ENCODE measurements at places on chromosomes 2 and 18.

DNA sequence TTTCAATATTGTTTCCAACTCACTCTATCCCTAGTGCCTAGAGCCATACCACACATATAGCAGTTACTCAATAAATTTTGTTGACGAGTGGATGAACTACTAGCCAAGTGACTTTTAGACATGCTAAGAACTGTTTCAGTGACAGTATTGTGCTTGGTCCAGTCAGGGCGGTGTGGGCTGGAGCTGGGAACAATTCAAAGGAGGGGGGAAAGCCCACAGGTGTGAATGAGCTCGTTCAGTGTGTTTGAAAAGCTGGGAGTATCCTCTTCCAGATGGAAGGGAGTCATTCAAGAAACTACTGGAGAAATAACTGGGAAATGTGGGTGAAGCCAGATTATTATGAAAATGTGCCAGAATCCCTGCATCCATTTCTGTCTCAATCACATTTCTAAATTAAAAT is 1.7 kb upstream of the SERPINE2 start:
- no peak for DNase-seq

DNA sequence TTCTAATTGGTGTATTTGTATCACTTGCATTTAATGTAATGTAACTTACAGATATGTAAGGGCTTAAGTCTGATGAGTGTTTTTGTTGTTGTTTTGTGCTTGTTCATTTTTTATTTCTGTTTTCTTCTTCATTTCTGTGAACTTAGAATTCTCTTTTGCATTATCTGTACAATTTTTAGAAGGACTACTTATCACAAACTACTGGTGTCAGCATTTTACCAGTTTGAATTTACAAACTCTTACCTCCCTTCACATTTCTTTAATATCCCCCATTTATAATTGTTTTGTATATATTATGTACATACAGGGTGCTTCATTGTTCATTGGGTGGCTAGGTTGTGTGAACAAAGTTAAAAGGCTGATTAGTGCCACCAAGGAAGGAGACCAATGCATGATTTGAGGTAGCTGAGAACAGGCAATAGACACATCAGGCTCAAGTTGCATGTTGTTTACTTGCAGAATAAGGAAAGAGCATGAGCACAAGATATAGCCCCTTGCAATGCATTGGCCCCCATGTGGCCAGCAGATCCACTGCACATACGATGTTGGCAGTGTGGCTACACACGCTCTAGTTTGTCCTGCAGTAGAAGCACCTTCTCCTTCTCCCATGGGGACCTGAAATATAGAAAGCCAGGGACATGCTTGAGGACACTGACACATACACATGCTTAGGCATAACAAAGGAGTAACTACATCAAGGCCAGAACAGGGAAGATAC is 198.2 kb downstream of the CD8B2 start:
- DNase-seq: no peak

DNA sequence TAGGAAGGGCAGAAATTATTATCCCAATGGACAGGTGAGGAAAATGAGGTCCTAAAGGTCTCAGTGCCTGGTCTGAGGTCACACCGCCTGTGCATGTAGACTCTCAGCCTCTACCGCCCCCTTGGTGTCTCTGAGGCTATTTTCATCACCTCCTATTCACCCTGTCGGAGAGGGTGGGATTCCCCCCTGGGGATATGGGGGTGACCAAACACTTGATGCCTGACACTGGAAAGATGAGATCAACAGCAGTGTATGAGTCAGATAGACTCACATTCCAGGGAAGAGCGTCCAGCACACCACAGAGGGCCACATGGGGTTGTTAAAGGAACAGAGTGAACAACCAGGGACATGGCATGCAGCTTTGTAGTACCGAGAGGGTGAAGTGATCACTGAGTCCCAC is 199.7 kb downstream of the SMAD2 start:
- DNase-seq: peak; percentile 33

- no peak for DNase-seq
These were observed 436.9 kb downstream of the METTL4 start for GRCh38 chr18:2134364-2134763.

GRCh38 chr18:26547646-26548414 is 523 bp downstream of the KCTD1 start:
- DNase-seq: no peak

DNA sequence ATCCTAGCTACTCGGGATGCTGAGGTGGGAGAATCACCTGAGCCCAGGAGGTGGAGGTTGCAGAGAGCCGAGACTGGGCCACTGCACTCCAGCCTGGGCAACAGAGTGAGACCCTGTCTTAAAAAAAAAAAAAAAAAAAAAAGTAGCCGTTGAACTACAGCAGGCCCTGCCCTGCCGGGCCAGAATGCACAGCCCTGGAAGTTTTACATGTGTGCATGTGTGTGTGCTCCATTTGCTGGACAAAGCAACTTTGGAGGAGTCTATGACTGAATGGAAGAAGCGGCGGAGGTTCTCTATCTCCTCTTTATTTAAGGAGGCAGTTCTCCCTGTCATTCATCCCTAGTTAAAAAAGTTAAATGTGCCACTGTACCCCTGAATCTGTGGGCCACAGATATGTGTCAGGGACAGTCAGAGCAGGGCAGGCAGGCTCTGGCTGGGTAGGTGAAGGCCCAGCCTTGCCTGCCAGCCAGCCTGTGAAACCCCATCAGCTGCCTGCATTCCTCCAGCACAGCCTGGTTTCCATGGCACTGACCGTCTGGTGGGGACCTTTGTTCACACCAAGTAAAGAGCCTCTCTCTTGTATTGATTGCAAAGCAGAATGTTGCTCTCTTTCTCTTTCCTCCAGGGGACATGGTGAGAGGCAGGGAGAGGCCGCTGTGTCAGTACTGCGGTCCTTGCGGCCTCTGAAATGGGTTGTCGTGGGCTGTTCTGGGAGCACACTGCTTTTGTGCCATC is 10.9 kb downstream of the LIPG start:
- DNase-seq: no peak

GRCh38 chr18:57841568-57841967 is 38.5 kb upstream of the ATP8B1 start:
- DNase-seq: no peak

DNA sequence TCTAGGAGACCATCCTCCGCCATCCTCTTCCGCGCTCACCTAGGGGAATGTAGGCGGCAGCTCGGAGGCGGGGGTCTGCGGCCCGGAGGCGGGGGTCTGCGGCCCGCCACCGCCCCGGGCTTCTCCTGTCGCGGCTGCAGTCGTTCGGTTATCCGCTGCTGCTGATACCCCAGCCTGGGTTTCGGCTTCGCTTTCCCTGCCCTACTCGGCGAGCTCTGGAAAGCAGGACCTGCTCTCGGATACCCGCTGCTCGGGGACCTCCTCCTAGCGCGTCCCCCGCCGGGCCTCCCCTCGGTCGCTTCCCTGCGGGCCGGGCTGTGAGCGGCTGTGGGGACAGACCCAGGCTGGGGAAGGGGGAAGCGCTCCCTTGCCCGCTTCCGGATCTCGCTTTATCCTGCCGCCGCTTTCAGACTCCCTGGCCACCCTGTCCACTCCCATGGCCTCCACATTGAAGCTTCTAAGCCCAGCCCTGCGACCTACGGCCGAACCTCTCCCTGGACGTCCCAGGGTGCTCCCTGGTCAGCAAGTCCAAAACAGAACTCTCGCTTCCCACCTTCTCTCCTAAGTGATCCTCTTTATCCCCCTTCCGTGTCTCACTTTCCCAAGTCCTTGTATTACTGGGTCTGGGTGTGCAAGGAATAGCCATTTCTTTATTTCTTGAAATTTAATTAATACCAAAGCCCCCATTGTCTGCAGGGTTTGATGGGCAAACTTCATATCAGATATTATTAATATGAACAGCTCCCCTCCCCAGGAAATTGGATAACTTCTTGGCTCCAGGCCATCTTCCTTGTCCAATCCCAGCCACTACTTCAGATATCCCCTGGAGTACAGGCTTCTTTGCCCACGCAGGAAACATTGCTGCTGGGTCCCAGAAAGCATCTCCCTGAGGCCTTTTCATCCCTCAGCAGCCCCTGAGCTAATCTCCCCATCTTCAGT is 769 bp downstream of the FKBP1B start:
- no peak for DNase-seq

DNA sequence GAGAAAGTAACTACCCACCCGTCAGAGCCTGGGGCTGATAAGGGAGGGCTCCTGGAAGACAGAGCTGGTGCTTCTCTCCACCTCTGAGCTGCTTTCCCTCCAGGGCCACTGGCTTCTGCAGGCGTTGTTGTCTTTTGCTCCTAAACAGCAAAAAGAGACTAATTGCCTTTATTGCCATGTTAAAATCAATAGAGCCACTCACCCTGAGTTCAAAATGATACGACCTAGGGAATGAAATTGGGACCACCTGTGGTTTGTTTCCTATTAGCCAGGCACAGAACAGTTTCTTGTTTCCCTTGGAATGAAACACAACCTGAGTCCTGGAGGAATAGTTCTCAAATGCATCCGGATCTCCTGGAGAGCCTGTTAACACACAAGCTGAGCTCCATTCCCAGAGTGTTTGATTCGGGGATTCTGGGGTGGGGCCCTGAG is 45.8 kb downstream of the TCF7L1 start:
- no peak for DNase-seq

DNA sequence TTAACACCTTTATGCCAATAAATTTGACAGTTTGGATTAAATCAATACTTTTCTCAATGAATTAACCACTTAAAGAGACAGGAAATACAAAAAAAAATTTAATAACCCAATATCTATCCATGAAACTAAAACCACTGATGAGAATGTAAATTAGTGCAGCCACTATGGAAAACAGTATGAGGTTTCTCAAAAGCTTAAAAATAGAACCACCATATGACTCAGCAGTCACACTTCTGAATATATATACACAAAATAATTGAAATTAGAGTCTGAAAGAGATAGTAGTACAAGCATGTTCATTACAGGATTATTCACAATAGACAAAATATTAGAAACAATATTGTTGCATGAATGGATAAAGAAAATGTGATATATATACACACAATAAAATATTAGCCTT is 382.1 kb upstream of the SETBP1 start:
- DNase-seq: no peak

DNA sequence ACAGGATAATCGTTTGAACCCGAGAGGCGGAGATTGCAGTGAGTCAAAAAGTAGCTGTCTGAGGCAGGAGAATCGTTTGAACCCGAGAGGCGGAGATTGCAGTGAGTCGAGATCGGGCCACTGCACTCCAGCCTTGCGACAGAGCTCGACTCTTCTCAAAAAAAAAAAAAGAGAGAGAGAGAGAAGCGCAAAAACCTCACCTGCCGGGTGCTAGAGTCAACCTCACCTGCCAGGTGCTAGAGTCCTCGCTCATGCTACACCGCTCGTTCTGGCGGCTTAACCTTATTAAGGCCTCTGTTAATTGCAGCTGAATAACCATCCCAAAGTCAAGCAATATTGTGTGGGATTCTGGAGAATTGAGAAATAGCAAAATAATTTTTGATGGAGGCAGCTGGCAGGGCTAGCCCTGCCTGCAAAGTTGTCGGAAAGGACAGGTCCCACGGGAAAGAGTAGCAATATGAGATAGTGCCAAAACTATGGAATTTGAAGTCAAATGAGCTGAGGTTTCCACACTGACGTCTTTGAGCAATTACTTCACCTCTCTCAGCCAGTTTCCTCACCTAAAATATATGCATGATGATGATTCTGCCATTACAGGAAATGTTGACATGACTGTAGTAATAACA is 644 bp upstream of the DYM start:
- DNase-seq: no peak

Measured in NCI-H1930 (cell line).